Activated T-helper 1 cell treated with anti-CD3 and anti-CD28 coated beads, Interleukin-2, amount 50 U/mL, for 16 hours (primary cell): ENCODE measurements at places on chromosomes 2 and 18.

GRCh38 chr18:35692866-35693265 is 111.3 kb downstream of the GALNT1 start:
- no peak for DNase-seq

GRCh38 chr18:7953095-7953958 is 386.2 kb downstream of the PTPRM start:
- DNase-seq = no peak

DNA sequence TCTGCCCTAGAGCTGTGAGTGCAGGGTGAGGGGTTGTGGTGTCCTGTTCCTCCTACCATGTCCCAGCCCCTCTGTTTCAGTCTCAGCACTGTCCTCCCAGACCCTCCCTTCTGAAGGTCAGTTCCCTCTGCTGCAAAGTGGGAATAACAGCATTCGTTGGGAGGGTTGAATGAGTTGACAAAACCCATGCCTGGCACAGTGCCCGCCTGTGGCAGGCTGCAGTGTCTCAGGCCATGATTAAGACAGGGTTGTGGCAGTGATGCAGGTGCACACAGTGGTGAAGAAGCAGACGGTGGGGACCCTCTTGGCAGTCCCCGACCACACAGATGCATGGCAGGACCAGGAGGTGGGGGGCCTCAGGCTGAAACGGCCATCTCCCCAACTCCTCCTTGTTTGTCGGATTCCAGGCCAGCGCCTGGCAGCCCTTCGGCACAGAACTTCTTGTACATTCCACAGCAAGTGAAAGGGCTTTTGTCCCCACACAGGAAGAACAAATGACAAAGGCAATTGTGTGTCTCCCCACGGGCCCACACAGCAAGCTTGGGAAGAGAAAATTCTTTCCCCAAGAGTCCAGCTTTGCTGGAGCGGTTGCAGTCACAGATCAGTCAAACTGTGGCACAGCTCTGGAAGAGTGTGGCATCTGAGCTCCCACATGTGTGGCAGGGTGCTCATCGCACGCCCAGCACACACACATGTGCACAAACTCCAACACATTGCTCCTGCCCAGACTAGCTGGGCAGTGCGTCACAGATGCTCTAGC is 92.0 kb upstream of the MSH2 start:
- no peak for DNase-seq

DNA sequence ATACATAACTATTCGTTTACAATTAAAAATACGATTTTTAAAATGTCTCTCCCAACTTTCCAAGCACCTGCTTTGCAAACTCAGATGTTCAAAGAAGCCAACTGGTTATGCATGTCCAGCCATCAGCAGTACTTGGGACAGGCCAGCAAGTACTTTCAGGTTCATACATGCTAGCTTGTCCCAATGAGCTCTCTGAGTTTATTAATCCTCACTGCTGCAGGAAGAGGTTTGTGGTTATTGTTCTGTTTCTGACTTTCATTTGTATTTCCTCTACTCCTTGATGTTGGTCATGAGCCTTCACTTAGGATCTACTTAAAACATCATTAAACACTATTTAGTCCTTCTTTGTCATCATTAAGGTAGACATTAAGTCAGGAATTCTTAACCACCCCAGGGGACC is 374.1 kb downstream of the LRATD1 start:
- DNase-seq = no peak

GRCh38 chr2:237692601-237693290 is 65.4 kb downstream of the LRRFIP1 start:
- no peak for DNase-seq

DNA sequence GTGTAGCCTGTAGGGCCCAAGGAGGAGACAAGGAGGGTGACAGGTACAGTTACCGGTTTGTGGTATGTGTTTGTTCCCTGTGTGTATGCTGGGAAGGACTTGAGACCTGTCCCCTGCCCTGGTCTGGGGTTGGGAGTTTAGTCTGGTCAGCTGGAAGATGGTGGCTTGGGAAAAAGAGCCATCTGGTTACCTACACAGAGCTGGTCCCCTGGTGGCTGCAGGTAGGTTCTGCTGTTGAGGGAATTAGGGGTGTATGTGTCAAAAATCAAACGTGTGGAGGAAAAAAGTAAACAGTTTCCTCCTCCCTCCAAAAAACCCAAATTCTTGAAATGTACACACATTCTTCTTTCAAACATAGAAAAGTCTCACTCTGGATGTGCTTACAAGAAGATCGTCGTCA is 24.3 kb downstream of the PTMA start:
- DNase-seq = no peak

DNA sequence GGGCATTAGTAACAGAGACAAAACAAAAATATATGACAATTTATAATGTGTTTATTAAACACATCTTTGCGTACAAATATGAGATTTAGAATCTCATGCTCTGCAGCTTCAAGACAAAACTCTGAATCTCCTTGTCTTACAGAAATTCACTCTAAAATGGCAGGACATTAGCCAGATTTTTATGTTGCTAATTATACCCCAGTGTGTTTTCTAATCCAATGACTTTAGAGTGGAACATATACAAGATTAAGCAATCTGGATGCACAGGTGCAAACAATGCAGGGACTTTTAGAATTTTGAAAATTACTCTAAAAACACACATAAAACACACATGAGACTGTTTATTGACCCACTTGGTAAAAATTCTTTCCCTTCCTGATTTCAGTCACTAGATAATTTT is 85.9 kb downstream of the CALCRL start:
- no peak for DNase-seq

DNA sequence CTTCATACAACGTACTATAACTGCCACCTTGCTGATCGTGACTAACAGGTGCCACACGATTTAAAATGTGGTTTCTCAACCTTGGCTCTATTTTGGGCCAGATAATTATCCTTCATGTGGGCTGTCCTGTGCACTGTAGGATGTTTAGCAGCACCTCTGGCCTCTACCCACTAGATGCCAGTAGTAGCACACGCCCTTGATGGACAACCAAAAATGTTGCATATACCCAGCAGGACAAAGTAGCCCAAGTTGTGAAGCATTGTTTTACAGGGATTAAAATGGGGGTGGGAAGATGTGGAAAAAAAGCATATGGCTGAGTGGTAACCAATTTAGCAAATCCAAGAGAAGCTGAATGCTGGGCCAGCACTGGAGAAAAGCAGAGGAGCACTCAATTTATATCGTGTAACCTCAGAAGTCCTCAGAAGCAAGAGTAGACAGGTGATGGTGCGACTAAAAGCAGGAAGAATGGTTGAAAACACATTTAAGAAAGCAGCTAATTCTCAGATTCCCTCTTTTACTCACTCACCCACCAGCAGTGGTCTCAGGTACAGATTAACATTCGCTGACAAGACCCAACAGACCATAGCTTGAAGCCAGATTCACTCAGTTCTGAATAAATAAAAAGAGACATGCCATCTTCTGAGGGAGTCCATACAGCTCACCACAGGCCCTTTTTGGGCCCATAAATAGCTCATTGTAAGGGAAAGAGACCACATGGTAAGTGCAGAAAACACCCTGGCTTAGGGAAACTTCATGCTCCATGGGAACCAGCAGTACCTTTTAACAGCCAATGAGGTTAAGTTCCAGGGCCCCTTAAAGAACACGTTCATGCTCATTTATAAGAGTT is 50.6 kb downstream of the RAPH1 start:
- no peak for DNase-seq

GRCh38 chr2:20611077-20611843 is 39.6 kb downstream of the HS1BP3 start:
- no peak for DNase-seq

GRCh38 chr2:66430505-66431273 is 4.2 kb upstream of the MEIS1 start:
- DNase-seq = no peak

- no peak for DNase-seq
These were observed 118.9 kb downstream of the ZEB2 start for GRCh38 chr2:144401036-144401435.

DNA sequence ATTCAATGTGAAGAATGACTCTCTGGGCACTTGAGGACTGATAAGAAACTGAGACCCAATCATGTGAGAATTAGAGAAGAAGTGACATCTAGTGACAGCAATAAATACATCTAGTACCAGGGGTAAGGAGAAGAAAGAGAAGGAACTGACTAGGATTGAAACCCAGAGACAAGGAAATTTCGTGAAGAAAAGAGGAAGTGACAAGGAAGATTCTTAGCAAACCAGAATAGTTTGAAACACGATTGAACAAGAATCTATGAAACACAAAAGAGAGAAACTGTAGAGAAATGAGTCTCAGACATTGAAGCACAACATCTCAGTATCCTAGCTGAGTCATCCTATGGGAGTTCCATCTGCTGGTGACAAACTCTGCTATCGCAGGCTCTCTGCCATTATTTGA is 571.9 kb upstream of the PKDCC start:
- no peak for DNase-seq

GRCh38 chr2:148814143-148814859 is 60.7 kb upstream of the KIF5C start:
- no peak for DNase-seq
